NCI-H460 (cell line): ENCODE measurements at places on chromosomes 12 and 14. TPM values are rescaled to one million over a fixed set of nuclear protein-coding genes. Genes with fewer than 3 reads are reported as not detected.

The TOMM20L gene
- not detected in 2 replicates for total RNA-seq

- no peak for DNase-seq
Measured at GRCh38 chr12:97167598-97167997, 260.5 kb downstream of the NEDD1 start.

DNA sequence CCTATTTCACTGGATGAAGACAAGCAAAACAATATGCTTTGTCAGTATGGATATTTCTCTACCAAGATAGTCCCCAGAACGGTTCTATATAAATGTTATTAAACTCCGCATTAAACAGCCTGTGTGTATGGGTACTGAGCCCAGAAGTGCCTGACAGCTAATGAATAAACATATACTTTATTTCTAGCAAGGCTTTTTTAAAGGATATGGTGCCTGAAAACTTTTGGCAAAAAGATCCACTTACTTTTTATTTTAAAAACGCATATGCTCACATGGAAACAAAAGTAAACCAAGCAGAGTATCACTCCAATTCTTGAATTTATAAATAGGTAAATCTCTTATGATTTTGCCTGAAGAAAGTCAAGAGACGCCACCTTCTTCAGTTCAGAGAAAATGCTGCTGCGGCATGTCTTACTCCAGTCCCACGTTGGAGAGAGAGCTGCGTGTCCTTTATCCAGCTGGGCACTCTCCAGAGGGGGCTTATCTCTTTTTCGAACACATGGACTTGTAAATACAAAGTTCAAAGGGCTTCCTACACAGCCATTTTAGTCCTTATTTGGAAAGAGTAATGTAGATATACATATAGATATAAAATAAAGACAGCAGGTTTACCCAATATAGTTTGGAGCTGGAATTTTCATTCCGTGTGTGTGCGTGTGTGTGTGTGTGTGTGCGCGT, 264.2 kb downstream of the ADAMTS20 start:
- DNase-seq, result no peak

- DNase-seq, result no peak
Measured at GRCh38 chr12:101763246-101763931, 24.1 kb upstream of the SYCP3 start.

- no peak for DNase-seq
Measured at GRCh38 chr12:123834845-123835244, 72.7 kb downstream of the DNAH10 start.

The SLC41A2 gene
- total RNA-seq, result 8.1 and 9.7 TPM in 2 replicates

The SERPINA9 gene
- total RNA-seq, result not detected in 2 replicates

The SOX5 gene
- total RNA-seq, result not detected in 2 replicates

The TMTC2 gene
- total RNA-seq, result 9.0 and 10.8 TPM in 2 replicates

The OR4K14 gene
- total RNA-seq, result not detected in 2 replicates
